ENCODE measurements at places on chromosomes 3 and 15. TPM values are rescaled to one million over a fixed set of nuclear protein-coding genes. Genes with fewer than 3 reads are reported as not detected.

ISLR gene
- total RNA-seq = not detected

KCTD6 gene
- 5.9 TPM for total RNA-seq

SLITRK3 gene
- total RNA-seq = not detected

PCBP4 gene
- total RNA-seq = 9.7 TPM

LINGO1 gene
- not detected for total RNA-seq

SCAANT1 gene
- not detected for total RNA-seq

NDUFAF3 gene
- 88.8 TPM for total RNA-seq

GRCh38 chr15:35674873-35675781, 129.2 kb upstream of the DPH6 start:
- no peak for DNase-seq

- no peak for DNase-seq
Measured at GRCh38 chr3:150168698-150169097, 198.0 kb upstream of the PFN2 start.

GRCh38 chr3:46297658-46298423, 55.6 kb downstream of the CCR3 start:
- no peak for DNase-seq

GRCh38 chr15:56533731-56534403, 68.9 kb upstream of the MNS1 start:
- no peak for DNase-seq

GRCh38 chr3:143720381-143720780, 127.9 kb downstream of the SLC9A9 start:
- DNase-seq = no peak

DNA sequence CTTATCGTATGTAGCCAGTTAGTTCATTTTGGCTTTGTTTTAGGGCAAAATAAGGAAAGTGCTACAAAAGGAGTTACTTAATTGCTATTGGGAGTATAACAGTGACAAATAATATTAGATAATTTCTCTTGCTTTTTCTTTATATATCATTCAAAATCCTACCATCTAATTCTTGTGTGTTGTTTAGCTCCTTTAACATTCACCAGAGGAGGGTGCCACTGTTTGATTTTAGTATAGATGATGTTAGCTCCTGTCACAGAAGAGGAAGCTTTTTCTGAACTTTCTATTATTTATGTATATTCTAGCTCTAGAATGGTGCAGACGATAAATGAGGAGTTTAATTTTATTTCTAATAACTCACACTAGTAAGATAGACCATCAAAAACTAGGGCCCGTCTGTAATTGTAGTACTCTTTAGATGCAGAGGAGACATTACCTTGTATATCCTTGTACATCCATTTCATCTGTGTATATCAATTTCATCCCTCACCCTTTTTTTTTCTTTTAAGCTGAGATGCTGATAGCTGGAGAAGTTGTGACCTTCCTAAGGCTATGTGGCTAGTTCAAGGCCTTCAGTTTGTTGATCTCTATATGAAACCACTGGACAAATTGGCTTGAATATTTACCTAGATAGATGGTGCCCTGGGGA, 3.0 kb downstream of the PPM1L start:
- no peak for DNase-seq

GRCh38 chr3:18499301-18499700, 74.2 kb upstream of the SATB1 start:
- DNase-seq = no peak

DNA sequence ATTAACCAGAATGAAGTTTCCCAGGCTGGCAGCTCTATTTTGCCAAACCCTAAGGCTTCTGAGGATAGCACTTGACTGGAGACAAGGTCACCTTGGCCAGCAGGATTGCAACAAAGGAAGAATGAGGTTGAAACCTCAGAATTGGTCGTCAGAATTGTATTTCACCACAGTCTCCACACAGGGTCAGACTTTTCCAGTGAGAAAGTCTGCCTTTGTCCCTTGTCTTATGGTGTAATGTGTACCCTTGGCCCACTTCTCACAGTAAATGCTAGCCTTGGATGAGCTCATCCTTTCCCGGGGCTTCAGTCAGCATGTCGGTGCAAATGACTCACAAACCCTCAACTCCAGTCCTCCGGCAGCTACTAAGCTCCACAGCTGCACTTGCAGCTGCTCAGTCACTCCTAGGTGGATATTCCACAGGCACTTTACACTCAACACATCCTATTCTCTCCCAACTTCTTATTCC, 19.7 kb downstream of the SSR3 start:
- no peak for DNase-seq

DNA sequence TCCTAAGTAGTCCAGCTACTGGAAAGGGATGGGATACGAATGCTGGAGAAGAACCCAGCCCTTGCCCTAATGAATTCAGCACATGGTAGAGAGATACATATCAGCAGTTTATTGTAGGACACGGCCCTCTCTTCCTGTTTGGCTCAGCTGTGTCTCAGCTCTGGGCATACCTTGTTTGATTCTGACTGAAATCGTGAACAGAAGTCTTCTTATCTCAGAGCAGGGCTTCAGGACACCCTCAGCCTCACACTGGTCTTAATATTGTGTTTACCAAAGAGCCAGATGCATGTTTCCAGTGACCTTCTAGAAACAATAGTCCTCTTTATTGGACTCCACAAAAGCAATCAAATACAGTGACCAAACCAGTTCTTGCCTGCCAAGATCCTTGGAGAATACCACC, 54.7 kb downstream of the FAM174B start:
- no peak for DNase-seq

DNA sequence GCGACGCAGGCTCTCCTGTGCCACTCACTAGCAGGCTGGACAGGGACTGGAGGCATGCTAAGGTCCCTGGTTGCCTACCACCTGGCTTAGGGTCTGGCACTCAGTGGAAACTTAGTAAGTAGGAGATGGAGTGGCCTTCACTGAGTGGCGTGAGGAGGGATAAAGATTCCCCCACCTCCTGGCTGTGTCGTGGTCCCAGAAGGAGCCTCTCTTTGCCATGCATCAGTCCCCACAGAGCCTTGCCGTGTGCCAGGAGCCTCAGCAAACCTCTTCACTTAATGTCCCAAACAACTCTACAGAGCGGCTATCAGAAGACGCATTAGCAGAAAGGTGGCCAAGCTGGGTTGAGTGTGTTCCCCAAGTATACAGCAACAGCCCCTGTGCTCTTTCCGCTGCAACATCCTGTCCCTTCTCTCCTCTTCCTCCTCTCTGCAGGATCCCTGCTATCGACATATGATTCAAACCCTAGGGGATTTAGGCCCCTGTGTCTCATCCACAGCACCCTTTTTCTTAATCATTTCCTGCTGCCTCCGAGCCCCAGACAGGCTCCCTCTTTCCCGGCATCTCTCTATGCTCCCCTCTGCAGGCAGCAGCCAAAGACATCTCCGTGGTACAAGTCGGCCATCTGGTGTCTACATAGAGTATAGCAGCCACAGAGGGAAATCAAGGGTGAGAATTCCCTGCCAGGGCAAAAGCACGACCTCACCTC, 66.7 kb downstream of the SLC6A1 start:
- no peak for DNase-seq

GRCh38 chr15:75927601-75928000, 23.9 kb downstream of the FBXO22 start:
- DNase-seq = no peak

GRCh38 chr3:195407531-195408409, 35.0 kb downstream of the ACAP2 start:
- DNase-seq = no peak

All from CD8-positive, alpha-beta memory T cell (primary cell).